ENCODE measurements at places on chromosomes 3 and 15.
A peak's percentile ranks its signal among the peaks of the same experiment; 100 is the strongest.

GRCh38 chr15:26891448-26892181 is 24.8 kb downstream of the GABRA5 start:
- DNase-seq: peak; percentile 42

GRCh38 chr3:126630020-126630419 is 24.9 kb downstream of the TXNRD3 start:
- no peak for DNase-seq

GRCh38 chr3:79598594-79598993 is 169.2 kb downstream of the ROBO1 start:
- no peak for DNase-seq

DNA sequence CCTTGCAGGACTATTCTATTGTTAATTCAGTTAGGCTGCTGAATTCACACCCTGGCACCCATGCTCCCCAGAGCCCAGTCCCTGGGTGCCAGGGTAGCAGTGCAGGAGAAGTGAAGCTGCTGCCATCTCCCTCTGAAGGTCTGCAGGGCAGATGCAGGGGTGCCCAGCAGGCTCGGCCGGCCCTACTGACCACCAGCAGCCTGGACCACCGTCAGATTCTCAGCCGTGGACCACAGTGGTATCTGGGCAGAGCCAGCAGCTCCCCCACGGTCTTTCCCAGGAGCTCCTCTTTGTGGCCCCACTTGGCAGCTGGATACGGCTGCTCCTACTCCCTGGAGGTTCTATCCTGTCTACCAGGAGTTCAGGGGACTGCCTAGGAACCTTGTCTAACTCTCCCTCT is 46.8 kb downstream of the ALDH1L1 start:
- no peak for DNase-seq

DNA sequence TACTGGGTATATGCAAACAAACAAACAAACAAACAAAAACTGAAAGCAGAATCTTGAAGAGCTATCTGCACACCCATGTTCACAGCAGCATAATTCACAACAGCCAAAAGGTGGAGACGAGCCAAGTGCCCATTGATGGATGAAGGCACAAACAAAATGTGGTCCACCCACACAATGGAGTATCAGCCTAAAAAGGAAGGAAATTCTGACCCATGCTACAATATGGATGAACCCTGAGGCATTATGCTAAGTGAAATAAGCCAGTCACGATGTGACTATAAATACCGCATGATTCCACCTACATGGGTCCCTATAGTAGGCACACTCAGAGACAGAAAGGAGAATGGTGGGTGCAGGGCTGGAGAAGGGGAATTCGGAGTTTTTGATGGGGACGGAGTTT is 24.1 kb downstream of the XPC start:
- no peak for DNase-seq

All from GM10248 (cell line).